ENCODE measurements at places on chromosomes 7 and 10. TPM values are rescaled to one million over a fixed set of nuclear protein-coding genes. Genes with fewer than 3 reads are reported as not detected.

NEUROG3 gene
- total RNA-seq = not detected

ATG9B gene
- total RNA-seq = 2.2 TPM

LRRD1 gene
- total RNA-seq = not detected

GRCh38 chr10:120667276-120667675 lies 183.9 kb upstream of the WDR11 start:
- DNase-seq = no peak

DNA sequence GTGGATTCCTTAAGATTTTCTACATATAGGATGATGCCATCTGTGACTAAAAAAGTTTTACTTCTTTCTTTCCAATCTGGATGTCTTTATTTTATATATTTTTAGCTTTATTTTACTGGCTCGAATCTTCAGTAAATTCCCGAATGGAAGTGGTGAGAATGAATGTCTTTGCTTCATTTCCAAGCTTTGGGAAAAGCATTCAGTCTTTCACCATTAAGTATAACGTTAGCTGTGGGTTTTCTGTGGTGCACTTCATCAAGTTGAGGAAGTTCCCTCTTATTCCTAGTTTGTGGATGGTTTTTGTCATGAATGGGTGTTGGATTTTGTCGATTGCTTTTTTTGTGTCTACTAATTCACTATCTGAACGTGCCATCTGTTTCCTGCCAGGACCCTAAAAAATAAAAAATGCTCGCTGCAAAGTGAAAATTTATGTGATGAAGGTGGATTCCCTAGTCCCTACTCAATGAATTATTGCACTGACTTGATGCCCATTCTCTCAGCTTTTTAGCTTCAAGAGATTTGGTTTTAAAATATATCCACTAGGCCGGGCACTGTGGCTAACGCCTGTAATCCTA lies 90.2 kb upstream of the CARD11 start:
- DNase-seq = no peak

DNA sequence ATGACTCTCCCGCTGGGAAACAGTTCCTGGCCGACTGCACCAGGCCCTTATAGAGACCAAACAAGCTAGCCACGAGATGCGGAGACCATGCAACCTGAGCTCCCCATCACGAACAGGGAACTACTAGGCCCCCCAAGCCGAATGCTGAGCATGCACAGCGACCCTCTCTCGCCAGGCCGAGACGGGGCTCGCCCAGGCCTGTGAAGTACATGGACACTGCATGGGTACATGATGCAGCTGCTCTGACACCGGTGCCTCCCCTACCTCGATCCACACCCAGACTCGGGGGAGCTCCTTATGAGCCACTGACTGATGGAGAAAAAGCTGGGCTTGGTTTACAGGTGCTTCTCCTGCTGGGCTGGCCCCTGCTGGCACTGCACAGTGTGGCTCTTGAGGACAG lies 72.2 kb upstream of the RHEB start:
- DNase-seq = no peak

DNA sequence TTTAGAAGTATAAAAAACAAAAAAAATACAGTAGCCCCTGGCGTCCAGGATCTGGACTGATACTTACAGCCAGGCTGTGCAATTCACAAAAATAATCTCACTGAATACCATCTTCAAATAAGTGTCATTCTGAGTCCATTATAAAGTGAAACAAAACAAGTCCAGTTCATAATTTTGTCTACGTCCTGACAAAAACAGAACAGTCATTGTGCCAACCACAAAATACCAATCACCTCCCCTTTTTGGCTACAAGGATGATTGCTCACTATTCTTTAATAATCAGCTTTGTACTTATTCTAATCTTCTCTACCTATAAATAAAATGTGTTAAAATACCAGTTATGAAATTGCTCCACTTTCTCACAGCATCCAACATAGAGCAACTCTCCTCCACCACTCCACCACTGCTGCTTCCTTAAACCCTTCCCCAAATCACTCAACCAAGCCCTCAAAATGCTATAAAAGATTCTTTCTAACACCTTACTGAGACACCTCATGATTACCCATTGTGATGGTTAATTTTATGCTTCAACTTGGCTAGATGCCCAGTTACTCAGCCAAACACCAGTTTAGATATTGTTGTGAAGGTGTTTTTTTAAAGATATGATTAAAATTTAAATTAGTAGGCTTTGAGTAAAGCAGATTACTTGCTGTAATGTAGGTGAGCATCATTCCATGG lies 479.8 kb upstream of the SEMA3A start:
- DNase-seq = no peak

DNA sequence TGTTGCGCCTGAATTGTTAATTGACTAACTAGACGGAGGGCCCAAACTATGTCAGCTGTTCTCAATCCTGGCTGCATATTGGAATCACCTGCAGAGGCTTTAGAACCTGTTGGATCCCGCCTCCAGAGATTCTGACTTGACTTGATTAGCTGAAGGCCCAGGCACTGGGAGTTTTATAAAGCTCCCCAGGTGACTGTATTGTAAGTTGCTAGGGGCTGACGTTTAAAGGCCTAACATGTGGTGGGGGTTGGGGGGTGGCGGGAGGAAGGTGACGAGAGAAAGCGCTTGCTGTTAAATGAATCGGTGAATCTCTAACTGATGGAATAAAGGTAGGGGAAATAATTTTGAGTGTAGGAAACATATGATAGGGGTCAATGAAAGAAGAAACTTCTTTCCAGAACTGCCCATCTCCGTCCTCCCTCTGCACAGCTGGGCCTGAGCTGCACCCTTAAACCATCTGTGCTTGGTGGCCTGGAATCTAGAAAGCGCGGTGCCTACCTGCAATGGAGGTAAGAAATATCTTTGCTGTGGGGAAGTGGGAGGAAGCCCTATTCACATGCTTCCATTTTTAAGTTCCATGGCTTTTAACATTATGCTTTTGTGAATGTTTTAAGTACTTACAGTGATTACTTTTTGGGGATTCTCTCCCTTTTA lies 225.0 kb upstream of the FAM3C start:
- DNase-seq = no peak

DNA sequence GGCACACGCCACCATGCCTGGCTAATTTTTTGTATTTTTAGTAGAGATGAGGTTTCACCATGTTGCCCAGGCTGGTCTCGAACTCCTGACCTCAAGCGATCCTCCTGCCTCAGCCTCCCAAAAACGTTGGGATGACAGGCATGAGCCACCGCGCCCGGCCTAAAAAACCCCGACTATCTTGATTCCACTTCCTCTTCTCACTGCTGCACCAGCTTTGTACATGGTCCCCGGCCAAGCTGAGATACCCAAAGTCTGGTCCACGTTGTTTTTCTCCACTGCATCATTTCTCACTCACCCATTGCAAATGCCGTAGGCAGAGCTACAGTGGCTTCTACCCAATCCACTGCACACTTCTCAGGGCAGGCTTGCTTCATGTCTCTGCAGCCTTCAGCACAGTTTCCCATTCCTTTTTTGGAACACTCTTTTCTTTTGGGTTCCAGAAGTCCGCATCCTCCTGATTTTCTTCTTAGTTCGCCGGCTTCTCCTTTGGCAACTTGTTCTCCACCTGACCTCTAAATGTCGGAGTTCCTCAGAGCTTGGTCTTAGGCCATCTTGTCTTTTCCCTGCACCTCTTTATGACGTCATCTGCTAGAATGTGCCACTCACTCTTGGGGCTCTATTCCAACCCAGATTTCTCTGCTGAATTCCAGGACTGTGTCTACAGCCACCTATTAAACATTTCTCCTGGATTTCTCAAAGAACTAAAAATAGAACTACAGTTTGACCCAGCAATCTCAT lies 6.0 kb upstream of the GNB2 start:
- no peak for DNase-seq

- no peak for DNase-seq
Observed at GRCh38 chr7:79293655-79294142, 159.8 kb downstream of the MAGI2 start.

Measured in K562 (cell line).